ENCODE measurements at places on chromosomes 3 and 15. TPM values are rescaled to one million over a fixed set of nuclear protein-coding genes. Genes with fewer than 3 reads are reported as not detected.

The SLC51B gene
- total RNA-seq = 10.3 TPM

The UBL7 gene
- 40.9 TPM for total RNA-seq

The GOLGA8T gene
- total RNA-seq = 1.6 TPM

The CPA3 gene
- not detected for total RNA-seq

The PPARG gene
- 41.7 TPM for total RNA-seq

The BNC1 gene
- 0.52 TPM for total RNA-seq

The CHST13 gene
- total RNA-seq = 0.98 TPM
